Stimulated activated CD8-positive, alpha-beta memory T cell treated with anti-CD3 and anti-CD28 coated beads, Interleukin-4, amount 100 ng/mL, for 1 hour (primary cell): ENCODE measurements at places on chromosomes 5 and 9.

DNA sequence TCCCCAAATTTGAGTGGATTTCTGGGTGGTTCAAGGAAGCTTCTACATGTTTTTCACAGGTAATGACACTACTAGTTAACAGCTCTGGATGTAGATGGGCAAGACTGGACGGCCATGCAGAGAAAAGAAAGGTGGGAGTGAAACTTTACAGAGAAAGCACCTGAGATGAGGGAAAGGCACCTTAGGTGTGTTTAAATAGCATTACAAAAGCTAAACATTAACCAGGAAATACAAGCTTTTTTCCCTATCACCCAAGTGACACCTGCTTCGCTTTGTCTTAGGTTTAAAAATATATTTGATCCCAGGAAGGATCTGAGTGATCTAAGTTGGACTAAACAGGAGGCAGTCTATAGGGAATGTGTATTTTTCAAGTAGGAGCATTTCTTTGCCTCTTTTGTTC, 8.3 kb downstream of the C9orf152 start:
- DNase-seq: no peak

- no peak for DNase-seq
Observed at GRCh38 chr5:97929383-97929782, 746.3 kb upstream of the RIOK2 start.

DNA sequence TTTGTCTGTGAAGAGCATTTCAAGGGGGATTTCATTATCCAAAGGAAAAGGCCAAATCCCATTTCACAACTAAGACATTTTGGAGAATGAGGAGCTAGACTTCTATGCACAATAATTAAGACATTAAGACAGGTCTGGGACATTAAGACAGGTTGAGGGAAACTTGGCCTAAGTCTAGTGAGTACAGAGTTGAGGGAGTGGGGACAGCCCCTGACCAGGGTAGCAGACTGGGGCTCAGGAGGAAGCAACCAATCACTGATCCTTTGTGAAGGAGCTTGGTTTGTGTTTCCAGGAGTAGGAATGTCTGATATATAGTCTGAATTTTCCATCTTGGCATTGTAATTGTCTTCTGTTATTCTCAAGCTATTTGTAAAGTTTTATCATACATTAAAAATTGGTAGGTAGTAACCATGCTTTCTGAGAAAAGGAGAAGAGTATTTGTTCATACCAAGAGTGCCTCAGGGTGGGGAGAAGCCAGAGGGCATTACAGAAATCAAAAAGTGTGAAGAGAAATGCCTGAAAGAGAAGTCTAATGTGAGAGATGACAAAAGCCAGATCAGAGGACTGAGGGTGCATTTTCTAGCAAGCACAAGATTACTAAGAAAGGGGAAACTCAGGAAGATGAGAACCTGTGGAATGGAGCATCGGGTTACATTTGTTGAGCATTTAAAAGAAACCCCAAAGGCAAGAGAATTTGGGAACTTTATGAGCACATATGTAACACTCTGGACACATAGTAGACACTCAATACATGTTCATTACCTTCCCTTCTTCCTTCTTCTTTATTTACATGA, 189.3 kb upstream of the PIK3R1 start:
- no peak for DNase-seq

- no peak for DNase-seq
Observed at GRCh38 chr5:50576686-50577256, 89.7 kb upstream of the PARP8 start.

DNA sequence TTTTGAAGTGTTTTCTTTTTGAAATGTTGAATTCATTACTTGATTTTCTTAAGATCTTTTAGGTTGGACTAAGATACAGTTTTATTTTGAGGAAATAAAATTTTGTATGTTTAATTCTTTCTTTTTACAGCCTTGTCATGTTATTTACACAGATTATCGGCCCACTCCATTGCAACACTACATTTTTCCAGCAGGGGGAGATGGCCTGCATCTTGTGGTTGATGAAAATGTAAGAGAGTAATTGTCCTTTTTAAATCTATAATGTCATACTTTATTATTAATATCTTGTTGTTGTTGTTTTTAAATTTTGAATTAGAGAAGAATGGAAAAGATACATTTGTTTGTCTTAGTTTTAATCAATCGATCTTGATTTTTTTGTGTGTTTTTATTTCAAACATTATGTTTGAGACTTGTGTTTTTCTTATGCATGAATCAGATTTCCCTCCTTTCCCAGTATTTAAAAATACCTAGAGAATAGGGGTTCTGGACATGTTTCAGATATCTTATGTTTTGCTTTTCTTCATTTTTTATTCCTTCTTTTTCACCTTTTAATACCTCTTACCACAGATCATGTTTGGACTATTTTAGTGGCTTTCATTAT, 36.7 kb downstream of the MTREX start:
- DNase-seq: peak; percentile 27

DNA sequence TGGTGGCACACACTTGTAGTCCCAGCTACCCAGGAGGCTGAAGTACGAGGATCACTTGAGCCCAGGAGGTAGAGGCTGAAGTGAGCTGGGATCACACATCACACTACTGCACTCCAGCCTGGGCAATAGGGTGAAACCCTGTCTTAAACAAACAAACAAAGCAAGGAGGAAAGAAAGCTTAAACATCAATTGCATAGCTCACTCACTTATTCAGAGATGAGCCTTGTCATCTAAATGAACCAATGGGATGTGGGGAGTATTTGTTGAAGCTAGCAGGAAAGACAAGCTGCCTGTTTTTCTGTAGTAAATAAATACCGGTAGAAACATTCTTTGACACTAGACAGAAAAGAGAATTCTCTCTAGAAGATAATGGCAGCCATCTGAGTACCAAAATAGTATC, 161.0 kb upstream of the SLC12A2 start:
- DNase-seq: no peak

- DNase-seq: no peak
Observed at GRCh38 chr9:76415154-76415553, 20.9 kb upstream of the RFK start.

DNA sequence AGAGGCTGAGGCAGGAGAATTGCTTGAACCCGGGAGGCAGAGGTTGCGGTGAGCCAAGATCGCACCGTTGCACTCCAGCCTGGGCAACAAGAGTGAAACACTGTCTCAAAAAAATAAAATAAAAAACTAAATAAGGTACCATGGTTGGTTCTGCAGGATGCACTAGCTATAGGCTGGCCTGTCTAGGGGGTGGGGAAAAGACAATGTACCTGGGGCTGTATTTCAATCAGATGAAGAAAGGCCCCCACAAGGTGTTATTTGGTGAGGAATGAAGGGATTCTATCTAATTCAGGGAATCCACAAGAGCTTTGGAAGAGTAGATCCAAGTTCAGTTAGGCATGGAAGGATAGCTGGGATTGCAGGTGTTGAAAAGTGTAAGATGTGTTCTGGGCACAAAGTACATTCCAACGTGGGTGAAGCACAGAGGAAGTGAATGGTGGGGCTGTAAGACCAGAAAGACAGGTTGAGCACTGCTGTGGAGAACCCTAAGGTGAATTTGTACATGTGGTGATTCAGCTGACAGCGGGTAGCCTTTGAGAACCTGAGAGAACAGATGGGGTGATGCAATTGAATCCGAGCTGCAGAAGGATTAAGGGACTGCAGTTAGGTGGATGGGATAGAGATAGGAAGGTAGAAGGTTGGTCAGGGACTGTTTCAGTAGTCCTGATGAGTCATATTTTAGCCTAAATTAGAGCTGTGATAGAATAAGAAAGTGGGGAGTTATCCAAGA, 71.8 kb downstream of the CAST start:
- no peak for DNase-seq

- no peak for DNase-seq
Observed at GRCh38 chr5:172672681-172673080, 31.6 kb downstream of the NEURL1B start.
